ENCODE measurements at places on chromosomes 4 and X.
A peak's percentile ranks its signal among the peaks of the same experiment; 100 is the strongest.

- DNase-seq = no peak
Measured at GRCh38 chrX:96843566-96843965, 40.1 kb upstream of the RPA4 start.

DNA sequence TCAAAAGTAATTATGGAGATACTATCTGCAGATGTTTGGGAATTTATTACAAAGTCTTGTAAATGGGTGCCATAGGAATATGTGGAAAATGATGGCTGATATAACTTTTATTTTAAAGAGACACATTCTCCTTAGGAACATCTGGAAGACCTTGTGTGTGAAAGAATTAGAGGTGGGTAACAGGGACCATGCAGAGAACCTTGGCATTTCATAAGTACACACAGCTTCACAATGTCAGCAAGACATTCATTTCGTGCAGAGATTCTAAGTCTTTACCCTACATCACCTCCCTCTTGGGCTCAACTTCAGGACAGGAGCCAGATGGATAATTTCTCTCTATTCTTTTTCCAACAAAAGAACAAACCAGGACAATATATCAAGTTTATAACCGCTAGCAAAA, 458.1 kb upstream of the INTU start:
- no peak for DNase-seq

- no peak for DNase-seq
Measured at GRCh38 chr4:169773889-169774288, 16.1 kb upstream of the HPF1 start.

GRCh38 chrX:30597216-30598012, 19.8 kb upstream of the TASL start:
- DNase-seq = no peak

DNA sequence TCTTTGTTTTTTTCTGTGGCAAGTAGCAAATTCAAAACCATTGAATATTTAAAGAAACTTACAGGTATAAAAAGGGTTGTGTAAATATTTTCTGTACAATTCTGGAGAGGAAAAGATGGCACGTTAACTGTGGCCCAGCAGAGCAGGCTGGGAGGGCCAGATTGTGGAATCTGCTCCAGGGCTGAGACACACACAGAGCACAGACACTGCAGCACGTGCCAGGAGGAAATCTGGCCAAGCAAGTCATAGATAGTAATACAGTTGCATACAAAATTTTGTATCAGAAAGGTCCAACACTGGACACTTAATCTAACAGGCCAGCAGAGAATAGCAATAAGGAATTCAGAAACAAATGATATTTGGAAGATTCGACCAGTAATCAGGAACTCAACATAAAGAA, 763.7 kb downstream of the PDHA2 start:
- DNase-seq = no peak

GRCh38 chrX:81336455-81337152, 134.7 kb downstream of the SH3BGRL start:
- no peak for DNase-seq

DNA sequence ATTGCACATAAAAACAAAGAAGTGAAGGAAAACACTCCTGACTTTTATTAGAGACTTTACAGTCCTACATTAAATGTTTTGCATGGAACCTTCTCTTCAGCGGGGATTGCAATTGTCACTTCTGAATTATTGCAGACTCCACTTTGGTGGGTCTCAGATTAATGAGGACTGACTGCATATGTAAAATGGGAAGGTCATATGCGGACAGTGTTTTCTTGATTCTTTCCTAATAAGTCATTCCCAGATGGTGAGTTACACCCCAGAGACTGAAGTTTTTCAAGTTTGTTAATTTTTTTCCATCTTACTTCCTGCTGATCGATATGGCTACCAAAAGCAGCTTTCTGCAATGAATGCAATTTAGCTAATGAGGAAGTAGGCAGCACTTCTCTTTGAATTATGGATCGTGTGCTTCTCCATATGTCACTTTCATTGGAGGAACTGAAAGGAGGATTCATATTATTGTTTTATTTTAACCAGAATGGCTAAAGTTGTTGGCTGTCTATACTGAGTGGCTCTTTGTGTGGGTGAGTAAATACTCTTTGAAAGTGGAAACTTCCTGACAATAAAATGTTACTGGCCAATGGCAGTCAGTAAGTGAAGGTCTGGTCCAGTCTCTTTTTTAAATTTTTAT, 119.3 kb upstream of the CLNK start:
- no peak for DNase-seq

- DNase-seq = peak; percentile 79
Measured at GRCh38 chrX:38561126-38561868, at the start of gene TSPAN7. Gene TSPAN7, plus strand, starts transcription at chrX:38561542. Its CDS starts 5 bp downstream, at chrX:38561547.

GRCh38 chr4:39714166-39714565, 16.2 kb downstream of the UBE2K start:
- DNase-seq = no peak

- no peak for DNase-seq
Measured at GRCh38 chrX:19193565-19193964, 71.3 kb upstream of the ADGRG2 start.

Measured in CD4-positive, alpha-beta T cell treated with Interleukin-17A for 1 hour (primary cell).